ENCODE measurements at places on chromosomes 11 and 22.

DNA sequence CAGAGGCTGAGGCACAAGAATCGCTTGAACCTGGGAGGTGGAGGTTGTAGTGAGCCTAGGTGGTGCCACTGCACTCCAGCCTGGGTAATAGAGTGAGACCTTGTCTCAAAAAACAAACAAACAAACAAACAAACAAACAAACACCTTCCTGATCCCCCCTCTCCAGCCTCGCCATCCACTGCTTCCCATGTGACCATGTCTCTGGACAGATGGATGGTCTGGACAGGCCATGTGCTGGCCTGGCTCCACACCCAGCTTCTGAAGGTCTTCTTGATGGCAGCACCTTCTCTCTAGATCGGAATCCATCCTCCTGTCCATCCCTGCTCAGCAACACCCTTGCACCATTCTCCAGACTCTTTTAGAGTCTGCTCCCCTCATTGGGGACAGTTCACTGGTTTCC is 10.7 kb upstream of the PEX26 start:
- no peak for DNase-seq

DNA sequence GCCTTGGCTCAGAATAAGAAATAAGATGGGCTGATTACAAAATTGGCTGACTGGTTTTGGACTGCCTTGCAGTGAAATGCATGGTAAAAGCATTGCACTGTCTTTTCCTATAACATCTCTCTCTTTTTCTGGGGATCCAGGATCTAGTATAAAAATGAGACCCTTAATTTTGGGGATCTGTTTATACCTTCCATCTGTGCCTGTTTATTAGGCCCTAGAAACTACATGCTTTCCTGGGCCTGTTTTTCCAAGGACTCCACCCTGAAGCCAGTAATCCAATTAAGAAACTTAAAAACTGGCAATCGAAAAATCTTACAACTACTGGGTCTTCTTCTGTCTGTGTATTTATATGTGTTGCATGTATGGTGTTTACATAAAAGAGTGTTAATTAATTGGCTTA is 14.5 kb downstream of the HORMAD2 start:
- no peak for DNase-seq

- no peak for DNase-seq
These were observed 148.0 kb downstream of the NTM start for GRCh38 chr11:131518305-131518838.

DNA sequence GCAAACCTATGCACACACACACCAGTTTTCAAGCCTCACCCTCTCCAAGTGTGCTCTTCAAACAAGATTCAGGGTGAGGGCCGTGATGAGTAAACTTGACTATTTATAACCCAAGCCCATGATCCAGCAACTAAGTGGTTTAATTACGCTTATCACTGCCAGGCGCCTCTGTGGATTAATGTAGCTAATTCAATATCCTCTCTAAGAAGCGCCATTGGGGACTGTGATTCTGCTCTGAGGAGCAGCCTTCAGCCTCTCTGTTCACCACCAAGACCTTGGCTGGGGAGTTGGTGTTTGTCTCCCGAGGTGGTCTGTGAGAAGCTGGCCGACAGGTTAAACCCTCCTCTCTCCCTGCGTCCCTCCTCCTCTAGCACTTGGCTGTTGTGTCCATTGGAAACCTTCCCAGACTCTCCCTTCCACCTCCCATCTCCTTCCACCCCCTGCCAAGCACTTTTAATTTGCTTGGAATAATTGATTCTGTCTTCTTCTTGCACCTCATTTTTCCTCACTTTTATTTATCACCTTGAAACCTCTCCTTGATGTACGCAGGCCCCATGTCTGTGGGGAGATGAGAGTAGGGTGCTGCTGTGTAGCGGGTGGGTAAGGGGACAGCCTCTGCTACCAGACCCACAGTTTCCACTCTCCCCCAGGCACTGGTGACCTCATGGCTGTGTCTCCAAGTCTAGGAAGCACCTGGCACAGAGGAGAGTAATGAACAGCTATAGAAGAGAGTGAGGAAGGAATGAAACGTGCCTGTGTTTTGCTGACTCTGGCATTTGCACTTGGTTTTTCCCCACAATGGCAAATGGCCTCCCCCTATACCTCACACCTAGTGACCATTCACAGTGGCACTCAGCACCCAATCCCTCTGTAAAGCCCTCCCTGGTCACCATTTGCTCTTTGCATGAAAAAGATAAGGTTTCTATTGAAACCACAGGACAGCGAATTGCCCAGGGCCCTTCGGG is 236.6 kb downstream of the GRIK4 start:
- no peak for DNase-seq

GRCh38 chr11:115918576-115918975 is 414.4 kb upstream of the CADM1 start:
- no peak for DNase-seq

DNA sequence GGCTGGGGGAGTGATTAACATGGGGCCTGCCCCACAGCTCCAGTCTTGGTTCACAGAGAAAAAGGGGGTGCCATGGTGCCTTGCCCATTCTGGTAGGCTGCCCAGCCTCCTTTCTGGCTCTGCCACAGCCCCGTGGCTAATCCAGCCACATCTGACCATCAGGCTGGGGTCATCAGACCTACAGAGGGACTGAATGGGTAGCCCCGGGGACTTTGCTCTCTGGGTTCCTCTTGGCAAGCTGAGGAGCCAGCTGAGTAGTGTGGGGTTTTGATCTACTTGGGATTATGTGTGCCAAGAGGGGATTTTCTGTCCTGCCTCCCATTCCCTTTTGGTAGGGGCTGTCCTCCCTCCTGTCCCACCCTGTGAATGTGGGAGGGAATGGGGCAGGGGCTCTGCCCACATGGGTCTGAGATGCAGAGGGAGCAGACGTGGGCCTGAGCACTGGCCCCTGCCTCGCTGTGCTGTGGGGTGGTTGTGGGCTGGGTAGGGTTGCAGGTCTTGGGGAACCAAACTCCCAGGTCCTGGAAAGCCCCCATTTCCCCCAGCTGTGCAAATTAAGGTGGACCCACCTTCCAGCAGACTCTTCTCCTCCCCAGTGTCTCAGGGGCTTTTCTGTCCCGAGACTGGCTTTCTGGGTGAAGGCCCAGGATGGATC is 32.0 kb downstream of the CD82 start:
- DNase-seq, result no peak

- DNase-seq, result no peak
These were observed at the start of gene ARHGAP8 for GRCh38 chr22:44752285-44753188. Gene ARHGAP8, plus strand, starts transcription at chr22:44752575. Its CDS starts 33,953 bp downstream, at chr22:44786528.

DNA sequence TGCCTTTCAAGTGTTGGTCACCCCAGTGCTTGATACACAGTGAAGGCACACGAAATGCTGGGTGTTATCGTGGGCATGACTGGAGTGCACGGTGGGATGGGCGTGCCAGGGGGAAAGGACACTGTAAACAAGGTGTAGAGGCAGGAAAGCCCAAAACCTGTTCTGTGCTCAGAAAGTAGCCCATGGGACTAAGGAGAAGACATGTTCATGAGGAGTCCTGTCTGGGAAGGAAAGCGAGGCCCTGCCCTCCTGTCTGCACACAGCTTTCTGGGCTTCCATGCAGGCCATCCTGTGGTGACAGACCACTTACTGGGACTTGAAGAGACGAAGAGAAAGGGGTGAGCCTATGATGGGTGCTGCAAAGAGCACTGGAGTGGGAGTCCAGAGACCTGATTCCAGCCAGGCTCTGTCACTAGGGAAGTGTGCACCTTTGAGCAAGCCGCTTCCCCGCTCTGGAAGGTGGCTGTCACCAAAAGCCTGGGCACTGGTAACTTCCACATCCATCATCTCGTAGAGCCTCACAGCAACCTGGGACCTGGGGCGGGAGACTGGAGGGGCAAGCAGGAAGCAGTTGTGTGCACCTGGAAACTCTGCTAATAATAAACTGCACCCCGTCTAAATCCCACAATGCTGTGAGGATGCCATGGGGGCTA is 846 bp upstream of the POU2F3 start:
- no peak for DNase-seq

DNA sequence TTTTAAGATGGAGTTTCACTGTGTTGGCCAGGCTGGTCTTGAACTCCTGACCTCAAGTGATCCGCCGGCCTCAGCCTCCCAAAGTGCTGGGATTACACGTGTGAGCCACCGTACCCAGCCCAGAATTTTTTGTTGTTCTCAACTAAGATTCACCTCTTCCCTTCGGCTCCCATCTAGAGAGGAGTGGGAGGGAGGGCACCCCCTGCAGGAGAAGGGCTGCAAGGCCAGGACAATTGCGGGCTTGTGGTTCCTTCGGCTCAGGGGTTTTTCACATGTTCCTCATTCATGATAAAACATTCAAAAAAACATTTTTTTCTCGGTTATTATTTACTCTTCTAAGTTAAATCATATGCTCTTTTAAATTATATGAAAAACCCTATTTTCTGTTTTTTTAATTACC is 201.1 kb upstream of the LRRC4C start:
- no peak for DNase-seq

DNA sequence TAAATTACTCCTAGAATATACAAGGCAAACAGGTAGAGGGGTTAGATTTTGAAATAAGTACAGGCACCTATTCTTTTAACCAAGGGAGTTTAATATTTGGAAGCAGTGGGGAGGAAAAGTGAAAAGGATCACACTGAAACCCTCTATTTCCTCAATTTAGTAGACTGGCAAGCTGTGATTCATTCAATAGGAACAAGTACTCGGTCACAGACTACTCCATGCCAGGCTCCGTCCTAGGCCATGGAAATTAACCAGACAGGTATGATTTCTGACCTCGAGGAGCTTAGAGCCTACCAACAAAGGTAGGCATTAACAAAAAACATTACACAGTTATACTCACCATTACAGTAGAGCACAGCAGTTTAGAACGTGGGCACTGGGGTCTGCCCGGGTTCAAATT is 40.9 kb downstream of the SIK3 start:
- DNase-seq, result no peak

DNA sequence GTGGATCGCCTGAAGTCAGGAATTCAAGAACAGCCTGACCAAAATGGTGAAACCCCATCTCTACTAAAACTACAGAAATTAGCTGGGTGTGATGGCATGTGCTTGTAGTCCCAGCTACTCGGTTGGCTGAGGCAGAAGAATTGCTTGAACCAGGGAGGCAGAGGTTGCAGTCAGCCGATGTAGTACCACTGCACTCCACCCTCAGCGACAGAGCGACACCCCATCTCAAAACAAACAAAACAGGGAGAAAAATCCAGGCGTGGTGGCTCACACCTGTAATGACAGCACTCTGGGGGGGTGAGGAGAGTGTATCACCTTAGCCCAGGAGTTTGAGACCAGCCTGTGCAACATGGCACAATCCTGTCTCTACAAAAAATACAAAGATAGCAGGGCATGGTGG is 802.3 kb upstream of the ARHGAP42 start:
- no peak for DNase-seq

DNA sequence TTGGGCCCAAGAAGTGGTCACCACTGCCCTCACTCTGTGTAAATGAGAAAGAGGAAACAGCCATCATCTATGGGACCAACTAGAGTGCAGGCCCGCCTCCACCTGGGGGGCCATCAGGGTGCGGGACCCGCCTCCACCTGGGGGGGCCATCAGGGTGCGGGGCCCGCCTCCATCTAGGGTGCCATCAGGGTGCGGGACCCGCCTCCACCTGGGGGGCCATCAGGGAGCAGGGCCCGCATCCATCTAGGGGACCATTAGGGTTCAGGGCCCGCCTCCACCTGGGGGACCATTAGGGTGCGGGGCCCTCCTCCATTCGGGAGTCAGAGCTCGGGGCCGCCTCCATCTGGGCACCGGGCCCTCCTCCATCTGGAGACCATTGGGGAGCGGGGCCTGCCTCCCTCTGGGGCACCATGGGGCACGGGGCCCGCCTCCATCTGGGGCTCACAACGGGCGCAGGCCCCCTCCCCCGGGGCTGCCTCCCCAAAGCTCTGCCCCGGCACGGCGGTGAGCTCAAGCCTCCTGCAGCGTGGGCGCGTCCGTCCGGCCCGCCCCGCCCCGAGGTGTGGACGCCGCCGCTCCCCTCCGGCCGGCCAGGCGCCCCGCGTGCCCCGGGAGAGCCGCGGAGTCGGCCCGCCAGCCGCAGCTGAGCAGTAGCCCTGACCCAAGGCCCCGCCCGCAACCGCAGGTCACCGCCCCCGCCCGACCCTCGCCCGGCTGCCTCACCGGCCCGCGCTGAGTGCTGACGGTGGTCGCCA is 512 bp downstream of the TOLLIP start:
- no peak for DNase-seq

DNA sequence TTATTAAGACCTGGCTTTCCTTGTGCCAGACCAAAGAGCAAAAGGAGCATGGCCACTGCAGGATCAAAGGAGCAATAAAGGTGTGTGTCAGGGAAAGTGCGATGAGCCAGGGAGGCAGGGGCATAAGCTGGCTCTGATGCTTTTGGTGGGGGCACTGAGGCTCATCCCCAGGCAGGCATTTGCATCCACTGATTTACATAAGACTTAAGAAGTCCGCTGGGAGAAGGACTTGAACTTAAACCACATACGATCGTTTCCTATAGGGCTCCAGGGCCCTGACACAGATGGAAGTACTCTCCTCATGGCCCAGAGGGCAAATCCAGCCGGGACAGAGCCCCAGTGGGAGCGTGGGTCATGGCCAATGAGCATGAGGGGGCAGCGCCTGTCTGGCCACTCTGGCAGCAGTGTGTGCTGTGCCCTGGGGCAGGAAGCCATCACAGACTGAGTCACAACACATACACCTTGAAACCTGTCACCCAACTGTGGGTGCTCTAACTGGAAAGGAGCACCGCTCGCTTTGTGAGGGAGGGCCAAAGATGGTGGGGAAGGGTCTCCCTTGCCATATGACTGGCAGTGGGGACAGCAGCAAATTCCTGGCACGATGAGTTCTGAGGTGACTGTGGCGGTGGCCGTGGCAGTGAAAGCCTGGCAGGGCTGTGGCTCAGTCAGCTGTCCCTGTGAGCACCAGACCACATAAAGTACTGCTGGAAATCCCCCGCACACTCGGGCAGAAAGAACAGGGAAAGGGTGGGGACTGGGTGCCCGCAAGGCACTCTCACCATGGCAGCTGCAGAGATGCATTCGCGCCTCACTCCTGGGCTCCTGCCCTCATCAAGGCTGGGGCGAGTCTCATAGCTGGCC is 79.4 kb upstream of the LMO1 start:
- no peak for DNase-seq

GRCh38 chr11:9776203-9776602 is 112.3 kb downstream of the SWAP70 start:
- no peak for DNase-seq

Data from activated gamma-delta T cell treated with Interleukin-2 at 50 U/mL for 16 hours (primary cell).